Activated CD4-positive, alpha-beta T cell treated with anti-CD3 and anti-CD28 coated beads, Interleukin-2, amount 50 U/mL, for 16 hours (primary cell): ENCODE measurements at places on chromosomes 7 and 10.

DNA sequence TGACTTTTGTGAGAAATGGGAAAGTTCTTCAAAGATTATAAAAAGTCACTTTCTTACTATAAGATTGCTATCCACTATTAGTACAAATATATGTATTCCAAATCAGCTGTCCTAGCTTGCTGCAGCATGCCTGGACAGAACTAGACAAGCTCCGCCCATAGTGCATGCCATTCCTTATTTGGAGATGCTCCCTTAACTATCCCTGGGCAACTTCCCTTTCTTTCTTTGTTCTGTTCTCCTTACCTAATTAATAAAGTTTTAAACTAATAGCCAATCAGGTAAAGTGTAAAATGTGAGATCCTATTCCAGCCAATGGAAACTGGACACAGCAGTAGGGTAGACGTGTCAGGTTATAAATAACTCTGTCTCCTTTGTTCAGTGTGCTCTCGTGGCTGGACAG is 281.9 kb downstream of the CAMK1D start:
- no peak for DNase-seq

GRCh38 chr10:60652628-60653027 is 125.7 kb upstream of the CDK1 start:
- DNase-seq: no peak

GRCh38 chr7:11373546-11374142 is 400.0 kb downstream of the PHF14 start:
- peak; percentile 4 for DNase-seq

DNA sequence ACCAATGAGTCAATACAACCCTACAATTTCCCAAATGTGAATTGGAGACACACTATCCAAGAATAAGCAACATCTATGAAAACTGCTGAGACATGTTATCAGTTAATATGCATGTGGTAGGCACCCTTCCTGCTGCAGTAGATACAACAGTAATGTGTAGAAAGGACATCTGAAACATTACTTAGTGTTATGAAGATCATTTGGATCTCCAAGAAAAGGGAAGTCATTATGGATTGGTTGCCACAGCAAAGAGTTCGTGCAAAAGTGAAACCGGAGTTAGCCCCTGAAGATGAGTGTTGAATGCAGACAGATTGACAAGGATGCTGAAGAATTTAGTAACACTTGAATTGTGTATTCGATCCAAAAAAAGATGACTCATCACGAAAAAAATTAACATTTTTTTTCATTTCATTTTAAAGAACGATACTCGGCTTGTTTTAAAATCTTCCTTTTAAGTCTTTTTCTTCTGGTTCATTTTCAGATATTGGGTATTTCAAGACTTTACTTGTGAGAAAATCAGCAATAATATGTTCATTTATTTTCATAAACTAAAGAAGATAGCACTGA is 322.4 kb upstream of the KLF6 start:
- DNase-seq: no peak

DNA sequence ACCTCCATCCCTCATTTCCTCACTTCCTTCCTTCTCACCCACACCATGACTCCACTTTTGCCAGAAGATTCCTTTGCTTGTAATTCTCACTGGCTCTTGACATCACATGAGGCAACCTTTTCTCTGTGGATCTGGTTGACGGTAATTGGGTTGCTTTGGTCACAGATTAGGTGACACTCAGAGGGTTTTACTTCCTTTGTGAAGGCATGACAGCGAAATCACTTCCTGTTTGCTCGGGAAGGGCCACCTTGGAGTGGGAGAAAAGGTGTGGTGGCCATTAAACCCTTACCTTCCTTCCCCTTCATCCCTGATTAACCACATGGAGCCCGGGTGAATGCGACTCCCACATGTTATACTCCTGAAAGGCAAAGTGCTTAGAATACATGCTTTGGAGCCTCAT is 30.2 kb downstream of the CUZD1 start:
- DNase-seq: no peak

GRCh38 chr7:157751951-157752673 is 415.3 kb downstream of the DNAJB6 start:
- no peak for DNase-seq

GRCh38 chr10:127398140-127398970 is 150.8 kb upstream of the NPS start:
- DNase-seq: no peak

GRCh38 chr7:24965831-24966708 is 13.9 kb downstream of the OSBPL3 start:
- peak; percentile 68 for DNase-seq

GRCh38 chr10:3668276-3668965 is 116.6 kb downstream of the KLF6 start:
- peak; percentile 59 for DNase-seq

DNA sequence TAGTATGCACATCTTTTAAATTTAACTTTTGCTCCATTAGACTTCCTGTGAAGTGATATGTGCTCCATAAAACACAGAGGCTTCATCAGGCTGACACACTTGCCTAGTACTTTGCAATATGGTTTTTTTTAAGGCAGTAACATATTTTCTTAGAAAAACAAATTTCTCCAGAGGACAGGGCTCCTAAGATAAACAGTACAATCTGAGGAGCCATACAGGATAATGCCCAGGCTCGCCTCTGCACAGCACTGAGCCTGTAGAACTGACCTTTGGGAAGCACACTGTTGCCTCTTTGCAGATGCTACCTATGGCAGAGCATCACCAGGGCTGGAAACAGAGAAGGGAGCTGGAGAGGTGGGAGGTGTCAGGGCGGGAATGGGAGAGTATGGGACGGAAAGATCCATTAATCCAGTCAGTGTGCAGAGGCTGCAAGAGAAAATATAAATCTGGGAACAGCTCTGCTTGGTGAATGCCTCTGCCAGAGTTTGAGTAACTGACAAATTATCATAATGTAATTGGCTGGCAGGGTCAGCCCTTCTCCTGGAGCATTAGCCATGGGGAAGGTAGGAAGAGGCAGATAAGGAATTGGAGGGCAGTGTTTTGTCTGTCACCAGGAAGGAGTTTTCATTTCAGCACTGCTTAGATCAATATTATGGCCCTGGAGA is 132.3 kb downstream of the CREB5 start:
- DNase-seq: no peak

GRCh38 chr10:33509231-33509831 is 174.9 kb upstream of the NRP1 start:
- peak; percentile 73 for DNase-seq

GRCh38 chr10:35416619-35417312 is 80.5 kb downstream of the CCNY start:
- no peak for DNase-seq
